ENCODE measurements at places on chromosomes 3 and 15. TPM values are rescaled to one million over a fixed set of nuclear protein-coding genes. Genes with fewer than 3 reads are reported as not detected.

The CHRNB4 gene
- polyA plus RNA-seq: 3.3 TPM

The LYZL4 gene
- not detected for polyA plus RNA-seq

DNA sequence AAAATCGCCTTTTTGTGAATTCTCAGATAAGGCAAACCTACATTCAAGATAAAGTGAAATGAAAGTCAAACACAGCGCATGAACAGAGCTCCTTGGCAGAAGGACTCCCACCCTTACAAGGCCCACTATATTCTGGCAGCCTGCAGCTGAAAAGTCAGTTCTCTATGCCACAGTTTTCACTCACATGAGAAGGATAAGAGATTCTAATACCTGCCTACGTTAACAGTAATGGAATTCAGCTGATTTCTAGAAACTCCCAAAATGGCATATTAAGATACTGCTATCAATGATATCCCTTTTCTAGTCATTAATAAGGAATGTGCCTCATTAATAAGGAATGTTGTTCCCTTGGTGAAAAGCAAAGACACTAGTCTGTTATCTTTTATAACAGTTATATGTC is 27.0 kb downstream of the SLC30A4 start:
- no peak for DNase-seq

The ST8SIA2 gene
- polyA plus RNA-seq: 5.3 TPM

GRCh38 chr3:65687741-65688140 is 351.0 kb downstream of the MAGI1 start:
- DNase-seq: no peak

GRCh38 chr3:119562307-119562961 is 3.0 kb upstream of the CD80 start:
- DNase-seq: no peak

The CGGBP1 gene
- polyA plus RNA-seq: 152 TPM

- DNase-seq: no peak
Observed at GRCh38 chr3:89964347-89964746, 856.9 kb downstream of the EPHA3 start.

DNA sequence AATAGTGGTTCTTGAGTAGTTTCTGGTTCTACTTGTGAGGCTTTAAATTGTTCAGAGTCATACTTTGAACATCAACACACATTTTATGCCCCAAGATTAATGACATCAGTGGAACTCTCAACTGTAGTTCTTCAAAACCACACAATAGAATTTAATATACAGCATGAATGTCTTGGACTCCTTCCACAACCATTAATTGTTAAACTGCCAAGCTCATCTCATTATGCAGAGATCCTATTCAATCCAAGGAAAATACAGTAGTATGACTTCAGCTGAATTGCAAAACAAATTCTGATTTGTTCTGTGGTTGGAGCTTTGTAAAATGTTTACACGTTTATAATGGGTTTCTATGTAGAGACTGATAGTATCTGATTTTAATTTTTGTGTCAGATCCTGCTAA is 199.2 kb upstream of the SLC2A2 start:
- no peak for DNase-seq

GRCh38 chr3:112640276-112640929 is 540 bp downstream of the CCDC80 start:
- peak; percentile 46 for DNase-seq

- no peak for DNase-seq
Observed at GRCh38 chr3:12859840-12860239, 18.5 kb upstream of the RPL32 start.

- peak; percentile 81 for DNase-seq
Observed at GRCh38 chr3:62876064-62876463, 848 bp upstream of the CADPS start.

- no peak for DNase-seq
Observed at GRCh38 chr3:143484846-143485512, 363.3 kb downstream of the SLC9A9 start.

DNA sequence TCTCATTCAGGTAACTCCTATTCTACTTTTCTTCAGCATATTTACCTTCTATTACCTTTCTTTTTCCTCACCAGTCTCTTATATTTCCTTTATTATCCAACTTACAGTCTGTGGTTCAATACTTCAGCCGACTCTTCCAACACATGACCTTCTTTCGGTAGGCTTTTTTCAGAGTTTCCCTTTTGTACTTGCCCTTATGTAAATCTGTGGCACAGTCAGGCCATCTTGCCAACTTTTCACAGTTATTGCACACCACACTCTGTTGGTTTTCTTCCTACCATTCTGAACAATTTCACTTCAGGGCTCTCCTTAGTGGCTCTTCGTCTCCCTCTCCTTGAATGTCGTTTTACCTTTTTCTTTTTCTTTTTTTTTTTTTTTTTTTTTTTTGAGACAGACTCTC is 427.8 kb downstream of the LPP start:
- DNase-seq: no peak

The HIGD2B gene
- not detected for polyA plus RNA-seq

The SAMMSON gene
- polyA plus RNA-seq: not detected

The EHD4 gene
- 13.2 TPM for polyA plus RNA-seq

- DNase-seq: no peak
Observed at GRCh38 chr3:157639756-157640426, 136.7 kb upstream of the VEPH1 start.

DNA sequence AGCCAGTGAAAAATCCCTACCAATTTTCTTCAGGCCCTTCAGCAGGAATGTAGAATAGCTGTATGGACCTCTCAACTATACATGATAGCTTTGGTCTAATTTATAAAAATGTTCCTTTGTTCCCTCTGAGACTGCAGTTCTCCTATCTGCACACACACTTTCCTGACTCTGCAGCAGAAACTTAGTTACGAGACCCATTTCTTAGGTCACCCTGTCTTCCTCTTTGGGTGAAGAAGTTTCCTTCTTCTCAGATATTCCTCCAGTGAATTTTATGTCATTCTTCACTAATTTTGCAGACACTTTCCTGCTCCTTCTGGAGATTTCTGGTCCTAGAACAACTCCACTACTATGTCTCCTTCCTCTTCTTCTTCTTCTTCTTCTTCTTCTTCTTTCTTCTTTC is 42.6 kb downstream of the CD200R1L start:
- DNase-seq: no peak
